Aortic smooth muscle cell (primary cell): ENCODE measurements at places on chromosomes 1 and 21. TPM values are rescaled to one million over a fixed set of nuclear protein-coding genes. Genes with fewer than 3 reads are reported as not detected.

SHE gene
- total RNA-seq: 0.93 and 2.4 TPM in 2 replicates

NBL1 gene
- 343 and 636 TPM in 2 replicates for total RNA-seq

PRR9 gene
- not detected in 2 replicates for total RNA-seq

BLACAT1 gene
- total RNA-seq: not detected in 2 replicates

RASAL2 gene
- 16.5 and 17.9 TPM in 2 replicates for total RNA-seq

SLC1A7 gene
- 0.13 and 0.25 TPM in 2 replicates for total RNA-seq

CSF3R gene
- not detected in 2 replicates for total RNA-seq

FCRLB gene
- 0.79 and 1.1 TPM in 2 replicates for total RNA-seq

MAN1C1 gene
- 6.1 and 8.9 TPM in 2 replicates for total RNA-seq

FOXD2 gene
- 0.66 and 0.68 TPM in 2 replicates for total RNA-seq

VAV3 gene
- 0.13 and 0.31 TPM in 2 replicates for total RNA-seq

AGMAT gene
- total RNA-seq: 0.68 and 1.1 TPM in 2 replicates

UBQLN4 gene
- total RNA-seq: 9.8 and 11.6 TPM in 2 replicates

PKLR gene
- not detected in 2 replicates for total RNA-seq

CORT gene
- total RNA-seq: 0.12 and 0.13 TPM in 2 replicates

HSPB7 gene
- 4.6 and 21.6 TPM in 2 replicates for total RNA-seq

YARS1 gene
- total RNA-seq: 80.2 and 86.5 TPM in 2 replicates

S100A8 gene
- total RNA-seq: not detected in 2 replicates

XKR8 gene
- 4.2 and 4.4 TPM in 2 replicates for total RNA-seq

NUDT4B gene
- 20.1 and 26.1 TPM in 2 replicates for total RNA-seq

TMEM234 gene
- total RNA-seq: 20.7 and 22.7 TPM in 2 replicates

MFAP2 gene
- 18.2 and 24.5 TPM in 2 replicates for total RNA-seq

CD52 gene
- not detected in 2 replicates for total RNA-seq

LEPROT gene
- 46.4 and 47.8 TPM in 2 replicates for total RNA-seq

KIAA1614 gene
- total RNA-seq: 6.9 and 7.6 TPM in 2 replicates
